Activated naive CD4-positive, alpha-beta T cell (primary cell): ENCODE measurements at places on chromosomes 2 and 18.

GRCh38 chr2:86295066-86295465 is 42.4 kb downstream of the REEP1 start:
- DNase-seq: no peak

GRCh38 chr18:7084080-7085065 is 33.2 kb downstream of the LAMA1 start:
- DNase-seq: no peak

- DNase-seq: no peak
These were observed 201.7 kb upstream of the STK17B start for GRCh38 chr2:196372811-196373664.

DNA sequence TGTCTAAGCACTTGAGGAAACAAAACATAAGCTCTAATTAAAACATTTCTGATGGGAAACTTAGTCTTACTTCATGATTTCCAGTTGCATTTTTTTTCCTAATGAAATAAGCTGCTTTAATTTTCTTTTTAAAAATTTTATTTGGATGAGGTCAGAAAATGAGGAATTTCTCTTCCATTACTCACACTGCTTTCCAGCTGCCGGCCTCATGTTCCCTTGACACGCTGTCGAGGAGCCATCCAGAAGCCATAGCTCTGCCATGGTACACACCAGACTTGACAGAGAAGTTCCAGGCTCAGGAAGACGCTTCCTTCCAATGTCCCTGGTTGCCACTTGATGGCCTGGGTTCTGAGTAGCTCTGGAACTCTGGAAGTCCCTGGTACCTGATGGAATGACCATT is 12.1 kb upstream of the MAPRE2 start:
- no peak for DNase-seq

GRCh38 chr18:13471971-13472628 is 253.5 kb downstream of the LDLRAD4 start:
- DNase-seq: no peak

- no peak for DNase-seq
These were observed 313.9 kb downstream of the ZEB2 start for GRCh38 chr2:144206019-144206418.

DNA sequence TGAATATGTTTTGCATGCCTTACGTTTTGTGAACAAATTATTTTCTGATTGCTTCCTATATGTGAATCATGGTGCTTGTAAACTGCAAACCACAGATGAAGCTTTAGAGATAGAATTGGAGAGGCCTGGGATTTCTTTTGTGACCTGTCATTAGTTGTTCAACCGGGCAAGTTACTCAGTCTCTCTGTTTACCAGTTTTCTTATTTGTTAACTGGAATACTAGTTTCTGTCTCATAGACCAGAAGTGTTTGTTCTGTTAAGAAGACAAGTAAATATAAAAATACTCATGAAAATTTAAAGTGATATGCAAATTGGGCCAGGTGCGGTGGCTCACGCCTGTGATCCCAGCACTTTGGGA is 27.3 kb downstream of the DGKD start:
- DNase-seq: no peak

- no peak for DNase-seq
These were observed 139.4 kb downstream of the MTCL1 start for GRCh38 chr18:8844721-8845148.

GRCh38 chr18:34867520-34867919 is 157.4 kb downstream of the DTNA start:
- no peak for DNase-seq

GRCh38 chr2:149019768-149020167 is 18.7 kb upstream of the LYPD6B start:
- DNase-seq: no peak

GRCh38 chr2:84482603-84483002 is 23.5 kb upstream of the SUCLG1 start:
- DNase-seq: no peak

GRCh38 chr2:146821836-146822316 is 1023.0 kb upstream of the ACVR2A start:
- DNase-seq: no peak

- DNase-seq: no peak
These were observed 55.6 kb downstream of the ANKRD44 start for GRCh38 chr2:197254776-197255530.

- no peak for DNase-seq
These were observed 283.7 kb upstream of the PKDCC start for GRCh38 chr2:41764131-41764530.
